ENCODE measurements at places on chromosomes 11 and 22.

DNA sequence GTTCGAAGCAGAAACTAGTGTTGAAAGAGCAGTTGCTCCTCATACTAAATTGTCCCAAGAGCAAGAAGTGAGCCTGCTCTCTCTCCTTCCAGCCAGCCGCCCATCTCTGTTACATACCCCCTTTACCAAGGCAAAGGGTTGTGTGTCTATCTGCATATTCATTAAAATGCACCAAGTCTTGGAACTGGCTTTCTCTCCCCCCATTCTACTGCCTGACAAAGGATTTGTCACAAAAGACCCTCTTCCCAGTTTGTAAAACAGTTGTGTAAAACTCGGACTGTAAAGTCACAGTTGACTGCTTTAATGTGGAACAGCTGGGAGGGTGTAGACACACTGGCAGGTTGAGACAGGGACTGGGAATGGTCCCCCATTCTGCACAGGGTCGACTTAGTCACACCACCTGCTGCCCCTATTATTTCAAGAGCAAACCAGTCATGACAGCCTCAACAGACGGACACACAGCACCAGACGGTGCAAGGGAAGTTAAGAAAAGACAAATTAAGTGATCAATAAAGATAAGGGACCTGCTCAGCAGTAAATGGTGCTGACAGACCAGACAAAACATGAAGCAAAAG is 60.0 kb upstream of the HTATIP2 start:
- no peak for DNase-seq

GRCh38 chr11:111603611-111604130 is 1.4 kb downstream of the SIK2 start:
- DNase-seq = no peak

DNA sequence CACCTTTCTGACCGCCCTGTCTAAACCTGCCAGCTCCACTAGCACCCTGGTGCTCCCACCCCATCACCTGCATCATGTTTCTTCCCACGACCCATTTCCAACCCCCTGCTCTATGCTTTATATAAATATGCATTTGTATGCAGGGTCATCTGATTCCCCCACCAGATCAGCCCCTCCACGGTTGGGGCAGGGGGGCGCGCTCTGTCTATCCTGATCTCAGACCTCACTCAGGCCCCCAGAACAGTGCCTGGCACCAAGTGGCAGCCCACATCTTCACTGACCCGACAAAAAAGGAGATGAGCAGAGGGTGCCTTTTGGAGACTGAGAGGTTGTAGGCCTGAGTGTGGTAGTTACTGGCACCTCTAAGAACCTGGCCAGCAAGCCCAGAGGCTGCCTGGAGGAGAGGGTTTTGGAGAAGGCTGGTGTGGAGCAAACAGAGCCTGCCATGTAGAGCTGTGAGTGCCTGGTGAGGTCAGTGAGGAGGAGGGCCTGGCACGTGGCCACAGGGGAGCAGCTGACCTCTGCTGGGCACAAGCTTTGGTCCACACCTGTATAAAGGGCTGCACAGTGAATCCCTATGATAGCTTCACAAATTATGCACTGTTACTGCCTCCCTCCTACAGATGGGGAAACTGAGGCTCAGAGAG is 86.3 kb upstream of the RTL6 start:
- DNase-seq = no peak

DNA sequence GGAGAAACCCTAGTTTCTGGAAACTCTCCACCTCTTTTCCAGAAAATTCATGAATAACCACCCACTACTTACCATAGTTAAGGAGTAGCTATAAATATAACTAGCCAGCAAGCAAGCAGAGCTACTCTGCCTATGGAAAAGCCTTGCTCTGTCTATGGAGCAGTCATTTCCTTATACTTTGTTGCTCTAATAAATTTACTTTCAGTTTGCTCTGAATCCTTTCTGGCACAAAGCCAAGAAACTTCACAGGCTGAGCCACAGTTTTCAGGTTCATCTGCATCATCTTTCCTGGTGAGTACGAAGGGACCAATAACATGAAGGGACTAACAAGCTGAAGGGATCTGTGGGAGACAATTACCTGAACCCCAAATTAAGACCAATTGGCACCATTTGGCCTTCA is 4.6 kb downstream of the OR4C45 start:
- DNase-seq = no peak

GRCh38 chr22:28442264-28442710 is 237.4 kb downstream of the TTC28 start:
- DNase-seq = peak; percentile 87

GRCh38 chr22:26127556-26127955 is 41.7 kb upstream of the SEZ6L start:
- DNase-seq = no peak

- no peak for DNase-seq
These were observed 30.1 kb upstream of the CARS1 start for GRCh38 chr11:3087373-3087772.

- DNase-seq = peak; percentile 78
These were observed 897 bp downstream of the MAP6 start for GRCh38 chr11:75667831-75668450.

- no peak for DNase-seq
These were observed 54.2 kb upstream of the CLDN5 start for GRCh38 chr22:19578180-19579004.

GRCh38 chr22:50267591-50268390 is 2.4 kb downstream of the MAPK11 start:
- no peak for DNase-seq

DNA sequence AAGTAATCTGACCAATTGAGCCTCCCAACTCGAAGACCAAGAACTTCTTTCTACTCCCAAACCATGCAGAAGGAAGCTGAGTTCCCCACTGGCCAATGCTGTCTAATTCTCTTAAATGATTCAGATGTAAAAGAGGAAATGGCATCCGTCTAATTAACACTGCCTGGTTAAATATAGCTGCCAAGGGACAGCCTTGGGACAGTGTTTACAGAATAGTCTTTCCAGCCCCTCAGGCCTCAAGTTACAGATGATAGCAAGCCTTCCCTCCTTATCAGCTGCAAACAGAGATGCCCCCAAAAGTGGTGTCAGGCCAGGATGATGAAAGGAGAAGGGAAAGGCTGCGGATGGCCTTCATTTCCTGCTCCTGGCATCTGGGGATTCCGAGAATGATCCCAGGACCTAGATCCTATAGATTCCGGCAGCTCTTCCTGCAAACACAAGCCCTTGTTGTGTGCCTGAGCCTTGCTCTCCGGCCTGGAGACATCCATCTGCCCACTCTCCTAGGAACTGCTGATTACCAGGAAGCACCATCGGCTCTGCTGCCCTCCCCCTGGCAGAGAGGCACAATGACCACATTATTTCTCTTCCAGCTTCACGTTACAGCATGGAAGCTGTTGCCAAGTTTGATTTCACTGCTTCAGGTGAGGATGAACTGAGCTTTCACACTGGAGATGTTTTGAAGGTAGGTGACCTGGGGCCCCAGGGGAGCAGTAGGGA is 13.5 kb upstream of the TMA7B start:
- DNase-seq = no peak

GRCh38 chr11:111001986-111002611 is 243.4 kb upstream of the POU2AF2 start:
- no peak for DNase-seq

DNA sequence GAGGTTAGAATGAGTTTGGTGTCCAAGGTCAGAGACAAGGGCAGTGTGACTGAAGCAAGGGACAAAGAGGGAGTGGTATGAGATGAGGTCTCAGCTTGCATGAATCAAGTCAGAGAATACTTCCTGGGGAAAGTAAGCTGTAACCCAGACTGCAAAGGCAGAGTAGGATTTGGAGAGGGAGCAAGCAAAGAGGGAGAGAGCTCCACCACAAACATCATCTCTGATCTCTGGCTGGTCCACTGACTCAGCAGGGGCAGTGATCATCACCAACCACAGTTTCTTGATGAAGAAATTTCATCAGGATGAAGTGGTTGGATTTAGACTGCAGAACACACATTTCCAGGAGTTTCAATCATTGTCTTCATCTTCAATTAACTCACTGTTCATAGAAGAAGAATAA is 54.9 kb upstream of the HMGXB4 start:
- no peak for DNase-seq

- DNase-seq = no peak
These were observed 1043.8 kb downstream of the BRD1 start for GRCh38 chr22:48783821-48784266.

GRCh38 chr11:79564288-79564925 is 123.6 kb upstream of the TENM4 start:
- DNase-seq = no peak

DNA sequence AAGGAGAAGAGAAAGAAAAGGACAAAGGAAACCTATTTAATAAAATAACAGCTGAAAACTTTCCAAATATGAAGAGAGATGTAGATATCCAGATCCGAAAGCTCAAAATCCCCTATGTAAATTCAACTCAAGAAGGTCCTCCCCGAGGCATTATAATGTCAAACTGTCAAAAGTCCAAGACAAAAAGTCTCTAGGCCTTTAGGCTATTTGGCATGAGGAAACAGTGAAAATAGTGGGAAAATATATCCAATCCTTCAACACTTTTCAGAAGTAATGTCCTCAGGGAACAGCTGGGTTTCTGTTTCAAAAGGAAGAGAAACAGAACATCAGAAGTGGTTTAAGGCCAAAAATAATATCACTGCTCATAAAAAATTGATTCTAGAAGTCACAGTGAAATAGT is 1.9 kb upstream of the OR52E4 start:
- DNase-seq = no peak

DNA sequence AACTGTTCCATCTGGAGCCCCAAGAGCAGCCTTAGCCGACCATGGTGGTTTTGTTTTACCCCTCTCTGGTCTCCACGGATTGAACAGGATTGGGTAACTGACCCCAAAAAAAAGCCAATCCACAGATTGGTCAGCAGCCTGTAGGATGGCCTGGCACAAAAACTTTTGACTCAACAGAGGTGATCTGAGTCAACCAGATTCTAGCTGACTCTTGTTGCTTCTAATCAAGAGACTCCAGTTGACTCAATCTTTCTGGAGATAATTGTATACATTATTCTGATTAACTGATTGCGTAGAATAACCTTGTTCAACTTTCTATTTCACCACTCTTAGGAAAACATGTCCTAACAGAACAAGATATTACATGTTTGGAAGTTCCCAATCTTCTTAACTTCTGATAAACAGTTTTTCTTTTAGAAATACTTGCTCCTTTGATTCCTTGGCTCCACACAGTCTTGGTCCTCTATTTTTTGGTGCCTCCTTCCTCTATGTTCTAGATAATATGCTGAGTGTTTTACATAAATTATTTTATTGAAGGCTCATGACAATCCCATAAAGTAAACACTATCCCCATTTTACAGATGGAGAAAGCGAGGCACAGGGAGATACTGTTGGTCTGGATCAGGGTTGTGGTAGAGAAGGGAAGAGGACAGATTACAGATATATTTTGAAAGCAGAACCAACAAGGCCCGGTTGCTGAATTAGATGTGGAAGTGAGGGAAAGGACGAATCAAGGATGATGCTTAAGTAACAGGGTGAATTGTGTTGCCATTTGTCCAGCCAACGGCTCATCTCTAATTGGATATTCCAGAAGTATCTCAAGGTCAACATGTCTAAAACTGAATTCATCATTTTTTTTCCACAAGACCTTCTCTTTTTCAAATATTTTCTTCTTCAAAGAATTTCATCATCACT is 11.5 kb upstream of the ZC3H12C start:
- DNase-seq = no peak
